Camera-type eye (tissue), 1 donor: ENCODE measurements at places on chromosomes 3 and 15. TPM values are rescaled to one million over a fixed set of nuclear protein-coding genes. Genes with fewer than 3 reads are reported as not detected.

Gene TGM5
- total RNA-seq, result 0.38 TPM

Gene SPSB4
- total RNA-seq, result 13.7 TPM

Gene LSMEM2
- 1.4 TPM for total RNA-seq

Gene GALK2
- total RNA-seq, result 55.7 TPM

Gene AQP9
- total RNA-seq, result 2.9 TPM

Gene CYP8B1
- total RNA-seq, result not detected

Gene EPHB1
- 8.7 TPM for total RNA-seq

Gene ADAMTS7
- 20.7 TPM for total RNA-seq
